Activated CD8-positive, alpha-beta T cell treated with anti-CD3 and anti-CD28 coated beads for 36 hours (primary cell): ENCODE measurements at places on chromosomes 5 and 9. TPM values are rescaled to one million over a fixed set of nuclear protein-coding genes. Genes with fewer than 3 reads are reported as not detected.

The SPATA31C2 gene
- total RNA-seq, result 0.09 TPM

The DROSHA gene
- total RNA-seq, result 61.0 TPM

The LRRC19 gene
- not detected for total RNA-seq

The PCDHGA3 gene
- total RNA-seq, result not detected

The FOXD4L4 gene
- not detected for total RNA-seq

The CDH18 gene
- not detected for total RNA-seq

The TNPO1 gene
- 116 TPM for total RNA-seq

The WHRN gene
- total RNA-seq, result 14.9 TPM

The LHX3 gene
- not detected for total RNA-seq

DNA sequence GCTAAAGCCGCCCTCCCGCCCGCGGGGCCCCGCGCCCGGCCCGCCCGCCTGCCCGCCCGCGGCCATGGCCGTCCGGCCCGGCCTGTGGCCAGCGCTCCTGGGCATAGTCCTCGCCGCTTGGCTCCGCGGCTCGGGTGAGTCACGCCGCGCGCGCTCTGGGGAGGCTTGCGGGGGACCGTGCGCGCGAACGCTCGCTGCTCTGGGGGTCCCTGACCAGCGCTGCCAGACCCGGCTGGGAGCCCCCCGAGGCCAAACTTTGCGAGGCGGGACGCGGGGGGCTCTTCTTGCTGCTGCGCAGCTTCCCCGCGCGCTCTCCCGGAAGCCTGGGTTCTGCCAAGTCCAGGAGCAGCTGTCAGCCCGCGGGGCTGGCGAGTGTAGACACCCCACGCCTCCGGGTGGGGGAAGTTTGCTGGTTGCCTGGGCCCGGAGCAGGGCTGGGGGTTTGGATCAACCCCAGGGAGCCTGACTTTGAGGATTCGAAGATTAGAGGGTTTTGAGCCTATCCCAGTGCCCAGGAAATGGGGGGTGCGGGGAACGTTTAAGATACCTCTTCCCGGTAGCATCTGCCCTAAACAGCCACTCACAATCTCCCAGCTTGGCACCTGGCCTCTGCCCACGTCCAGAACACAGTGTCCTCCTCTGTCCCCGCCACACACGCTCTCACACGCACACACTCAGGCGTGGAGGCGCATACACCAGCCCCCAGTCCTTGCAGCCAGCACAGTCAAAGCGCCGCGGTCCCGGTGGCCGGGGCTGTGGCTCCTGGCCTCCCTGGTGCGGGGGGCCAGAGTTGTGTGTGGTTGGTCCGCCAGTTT lies 535 bp downstream of the UNC5A start:
- DNase-seq, result peak; percentile 26

DNA sequence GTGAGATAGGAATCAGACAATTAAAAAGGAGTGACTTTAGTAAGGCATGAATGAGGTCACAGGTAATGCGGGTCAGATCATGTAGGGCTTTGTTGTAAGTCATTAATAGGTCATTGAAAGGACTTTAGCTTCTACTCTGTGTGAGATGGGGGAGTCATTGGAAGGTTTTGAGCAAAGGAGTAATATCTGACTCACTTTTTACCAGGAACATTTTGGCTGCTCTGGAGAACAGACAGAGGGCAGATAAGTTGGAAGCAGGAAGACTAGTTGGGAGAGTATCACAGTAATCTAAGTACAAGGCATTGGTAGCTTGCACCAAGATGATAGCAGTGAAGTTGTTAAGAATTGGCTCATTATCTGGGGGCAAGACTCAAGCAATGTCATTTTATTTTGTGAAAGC lies 37.4 kb downstream of the KIF2A start:
- no peak for DNase-seq

- DNase-seq, result no peak
These were observed 3.8 kb upstream of the PDLIM4 start for GRCh38 chr5:132253452-132254320.

DNA sequence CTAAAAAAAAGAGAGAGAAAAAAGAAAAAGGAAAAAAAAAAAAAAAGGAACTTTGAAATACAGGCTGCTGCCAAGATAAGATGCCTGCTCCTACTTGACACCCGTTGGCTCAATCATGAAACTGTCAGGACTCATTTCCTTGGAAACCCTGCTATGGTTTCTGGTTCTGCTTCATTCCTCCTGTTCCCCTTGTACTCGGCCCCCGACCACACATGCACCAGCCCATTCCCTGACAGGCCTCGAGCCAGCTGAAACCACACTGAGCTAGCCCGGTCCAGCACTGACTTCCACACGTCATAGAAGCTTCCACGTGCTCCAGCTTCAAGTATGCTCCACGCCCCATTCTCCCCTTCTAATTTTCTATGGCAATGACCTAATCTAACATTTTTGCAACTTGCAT lies 93.2 kb downstream of the MYO10 start:
- DNase-seq, result no peak

GRCh38 chr5:64165500-64166200 lies at the start of gene RNF180:
RNF180 (plus strand) TSS chr5:64165843; CDS start chr5:64200808, 34,965 bp downstream.
- peak; percentile 5 for DNase-seq

DNA sequence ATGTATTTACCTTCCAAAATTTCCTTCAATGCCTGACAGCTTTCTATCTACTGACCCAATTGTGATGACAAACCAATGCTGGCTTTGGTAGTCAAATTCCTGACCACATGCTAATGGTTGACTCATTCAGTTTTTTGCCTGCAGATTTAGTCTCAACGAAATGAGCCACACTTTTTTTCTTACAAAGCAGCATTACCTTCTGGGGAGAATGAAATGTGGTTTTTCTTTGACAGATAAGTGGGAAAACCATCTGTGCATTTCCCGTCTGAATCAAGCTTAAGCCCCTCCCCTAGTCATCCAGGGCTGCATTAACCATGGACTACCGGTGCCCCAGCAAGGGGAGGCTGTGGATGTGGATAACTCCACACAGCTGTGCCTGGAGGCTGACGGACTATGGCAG lies 99.6 kb upstream of the TAF11L2 start:
- no peak for DNase-seq

DNA sequence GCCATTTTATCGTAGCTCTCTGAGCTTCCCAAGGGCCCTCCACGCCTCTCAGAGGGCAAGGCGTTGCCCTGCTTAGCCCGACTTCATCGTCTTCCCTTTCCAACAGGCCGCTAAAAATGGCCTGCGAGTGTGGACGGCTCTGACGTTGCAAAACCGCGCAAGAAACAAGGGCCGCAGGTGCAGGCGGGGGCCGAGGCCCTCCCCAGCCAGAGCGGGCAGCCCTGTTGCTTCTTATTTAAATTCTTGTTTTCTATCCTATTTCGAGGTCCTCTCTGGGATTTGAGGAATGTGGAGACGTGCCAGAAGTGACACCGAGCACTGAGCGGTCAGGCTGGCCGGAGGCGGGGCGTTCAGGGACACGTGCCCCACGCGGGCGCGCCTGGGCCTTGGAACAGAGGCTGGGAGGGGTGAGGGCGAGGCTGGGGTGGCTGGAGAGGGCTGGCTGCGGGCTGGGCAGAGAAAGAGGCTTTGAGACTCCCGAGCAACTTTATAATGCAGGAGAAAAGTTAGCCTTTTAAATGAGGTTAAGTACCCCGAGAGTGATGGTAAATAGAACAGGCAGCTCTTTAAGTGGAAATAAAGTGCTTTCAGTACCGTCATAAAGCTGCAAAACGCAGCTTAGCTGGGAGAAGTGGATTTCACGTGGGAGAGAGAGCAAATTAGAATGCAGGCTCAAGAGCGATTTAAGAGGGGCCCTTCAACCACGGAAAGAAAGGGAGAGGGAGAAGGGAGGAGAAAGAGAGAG lies 243.6 kb downstream of the AUH start:
- no peak for DNase-seq

GRCh38 chr5:75616971-75617621 lies 5.8 kb downstream of the ANKDD1B start:
- DNase-seq, result no peak

DNA sequence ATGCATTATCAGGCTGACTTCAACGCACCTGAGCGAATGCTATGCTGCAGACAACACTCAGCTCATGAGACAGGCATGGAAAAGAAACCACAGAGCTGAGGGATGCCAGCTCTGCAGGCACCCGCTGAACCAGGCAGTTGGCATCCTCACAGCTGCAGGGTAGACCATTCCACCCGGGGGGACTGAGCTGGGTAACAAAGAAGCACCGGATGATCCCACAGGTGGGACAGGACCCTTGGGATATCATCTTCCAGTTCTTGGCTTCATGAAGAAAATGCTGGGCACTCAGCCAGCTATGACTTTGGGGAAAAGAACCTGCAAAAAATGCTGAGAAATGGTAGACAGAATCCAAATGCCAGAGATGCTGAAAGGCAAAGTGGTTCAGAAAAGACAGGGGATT lies 9.6 kb downstream of the EPB41L4B start:
- DNase-seq, result no peak

GRCh38 chr5:124658867-124659557 lies 87.4 kb downstream of the ZNF608 start:
- DNase-seq, result no peak
